NCI-H69 (cell line): ENCODE measurements at places on chromosomes 6 and 20.

- peak; percentile 10 for DNase-seq
These were observed 19.0 kb upstream of the PREX1 start for GRCh38 chr20:48846516-48847492.

DNA sequence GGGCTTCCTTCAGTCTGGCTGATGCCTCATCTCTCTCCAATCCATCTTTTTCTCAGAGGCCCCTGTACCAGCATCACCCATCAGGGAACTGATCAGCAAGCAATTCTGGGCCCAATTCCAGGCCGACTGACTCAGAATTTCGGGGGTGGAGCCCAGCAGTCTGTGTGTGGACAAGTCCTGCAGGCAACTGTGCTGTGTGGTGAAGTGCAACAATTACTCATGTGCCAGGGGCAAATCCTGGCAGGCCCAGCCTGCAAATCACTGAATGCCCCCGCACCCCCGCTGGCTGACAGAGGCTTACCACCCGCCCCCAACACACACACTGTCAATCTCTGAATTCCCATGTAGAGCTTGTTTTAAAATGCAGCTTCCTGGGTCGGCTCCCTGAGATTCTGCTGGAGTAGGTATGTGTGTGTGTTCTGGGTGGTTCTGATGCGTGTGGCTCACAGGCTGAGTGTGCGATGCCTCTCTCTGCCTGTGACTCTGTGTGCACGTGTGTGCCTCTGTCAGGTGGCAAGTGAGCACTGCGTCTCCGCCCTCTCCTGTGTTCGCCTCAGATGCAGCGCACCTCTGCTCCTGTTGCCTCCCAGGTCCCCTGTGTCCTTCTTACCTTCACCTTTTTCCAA is 45.4 kb downstream of the SSR1 start:
- DNase-seq = peak; percentile 84

DNA sequence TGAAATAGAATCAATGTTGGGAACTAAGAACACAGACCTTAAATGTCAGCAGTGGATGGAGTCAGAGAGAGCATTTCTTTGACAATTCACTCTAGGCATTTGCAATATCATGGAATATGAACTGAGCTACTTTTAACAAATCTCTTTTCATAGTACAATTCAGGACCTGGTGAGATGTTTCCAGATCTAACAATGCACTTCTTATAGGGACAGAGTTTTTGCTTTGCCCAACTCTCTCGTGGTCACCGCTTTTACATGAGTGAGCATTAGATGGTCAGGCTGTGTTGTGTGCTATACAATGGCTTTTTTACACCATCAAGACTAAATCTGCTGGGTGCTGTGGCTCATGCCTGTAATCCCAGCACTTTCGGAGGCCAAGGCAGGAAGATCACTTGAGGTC is 233.6 kb downstream of the ATXN1 start:
- no peak for DNase-seq

GRCh38 chr6:94045099-94045829 is 625.9 kb upstream of the EPHA7 start:
- peak; percentile 74 for DNase-seq

GRCh38 chr6:139858429-139858828 is 484.0 kb upstream of the CITED2 start:
- DNase-seq = no peak

DNA sequence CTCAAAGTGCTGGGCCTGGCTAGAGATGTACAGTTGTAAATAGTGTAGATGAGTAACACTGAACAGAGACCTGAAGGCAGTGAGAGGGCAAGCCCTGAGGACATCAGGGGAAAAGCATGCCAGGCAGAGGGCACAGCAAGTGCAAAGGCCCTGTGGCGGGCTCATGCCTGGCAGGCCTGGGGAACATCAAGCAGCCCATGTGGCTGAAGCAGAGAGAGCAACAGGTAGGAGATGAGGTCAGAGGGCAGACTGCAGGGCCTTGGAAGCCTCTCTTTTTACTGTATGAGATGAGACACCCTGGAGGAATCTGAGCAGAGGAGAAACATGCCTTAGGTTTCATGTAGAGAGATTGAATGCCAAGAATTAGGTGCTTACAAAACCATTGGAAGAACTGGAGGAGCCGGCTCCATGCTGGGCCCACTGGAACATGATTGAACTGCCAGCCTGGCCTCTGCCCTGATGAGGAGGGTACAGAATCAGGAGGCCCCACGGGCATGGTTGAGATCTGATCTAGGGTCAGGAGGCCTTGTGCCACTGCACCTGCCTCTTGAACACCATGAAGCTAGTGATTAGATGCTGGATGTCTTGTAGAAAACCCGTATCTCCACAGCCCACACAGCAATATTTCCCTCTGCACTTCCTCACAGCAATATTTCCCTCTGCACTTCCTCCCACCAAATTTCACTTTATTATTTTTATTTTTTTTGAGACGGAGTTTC is 5.9 kb upstream of the HMGA1 start:
- no peak for DNase-seq

DNA sequence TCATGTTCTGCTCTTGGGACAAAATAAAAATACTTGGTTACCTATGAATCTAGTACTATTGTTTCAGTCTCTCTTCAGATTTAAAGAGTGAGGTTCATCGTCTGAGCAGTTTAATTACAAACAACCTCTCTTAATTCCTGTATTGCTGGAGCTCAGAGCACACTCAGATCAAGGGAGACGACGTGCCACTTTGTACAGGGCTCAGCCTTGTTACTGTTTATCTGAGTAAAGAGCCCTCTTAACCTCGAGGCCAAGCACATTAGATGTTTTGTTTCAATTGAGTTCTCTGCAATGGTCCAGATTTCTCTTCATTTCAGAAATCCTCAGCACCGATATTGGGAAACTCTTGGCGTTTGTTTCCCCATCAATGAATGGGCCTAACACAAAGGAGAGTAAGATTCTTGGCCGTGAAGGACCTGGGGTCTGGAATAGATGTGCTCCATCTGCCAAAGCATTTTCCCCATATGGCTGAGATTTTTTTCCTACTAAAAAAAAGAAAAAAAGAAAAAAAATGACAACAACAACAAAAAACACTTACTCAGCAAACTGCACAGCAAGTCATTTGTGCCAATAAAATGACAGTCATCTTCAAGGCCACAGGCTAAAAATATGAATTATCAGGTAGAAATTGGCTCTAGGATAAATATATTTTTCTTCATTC is 82.6 kb upstream of the CCN6 start:
- DNase-seq = no peak

DNA sequence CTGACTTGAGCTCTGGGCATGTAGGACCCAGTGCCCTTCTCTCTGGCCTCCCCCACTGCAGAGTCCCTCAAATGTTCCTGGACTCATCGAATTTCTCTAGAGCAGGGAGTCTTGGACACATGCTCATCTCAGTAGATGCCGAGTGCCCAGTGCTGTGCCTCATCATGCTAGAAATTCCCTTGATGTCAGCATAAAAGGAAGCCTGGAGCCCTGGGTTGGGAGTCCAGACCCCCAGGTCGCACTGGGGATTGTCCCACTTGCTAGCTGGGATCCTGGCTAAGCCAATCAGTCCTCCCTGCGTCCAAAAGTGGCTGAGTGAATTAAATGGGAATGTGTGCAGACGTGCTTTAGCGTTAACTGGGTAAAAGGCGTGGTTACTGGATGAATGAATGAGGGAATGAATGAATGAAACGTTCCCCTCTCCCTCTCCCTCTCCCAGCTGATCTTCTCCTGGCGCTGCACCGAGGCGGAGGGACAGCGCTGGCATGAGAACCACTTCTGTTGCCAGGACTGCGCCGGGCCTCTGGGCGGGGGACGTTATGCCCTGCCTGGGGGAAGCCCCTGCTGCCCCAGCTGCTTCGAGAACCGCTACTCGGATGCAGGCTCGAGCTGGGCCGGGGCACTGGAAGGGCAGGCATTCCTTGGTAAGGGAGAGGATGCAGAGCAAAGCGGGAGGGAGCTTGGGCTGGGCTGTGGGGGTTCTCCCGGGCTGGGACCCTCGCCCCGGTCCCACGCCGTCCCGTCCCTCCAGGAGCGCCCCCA is 1.6 kb upstream of the TOMM6 start:
- DNase-seq = peak; percentile 45

DNA sequence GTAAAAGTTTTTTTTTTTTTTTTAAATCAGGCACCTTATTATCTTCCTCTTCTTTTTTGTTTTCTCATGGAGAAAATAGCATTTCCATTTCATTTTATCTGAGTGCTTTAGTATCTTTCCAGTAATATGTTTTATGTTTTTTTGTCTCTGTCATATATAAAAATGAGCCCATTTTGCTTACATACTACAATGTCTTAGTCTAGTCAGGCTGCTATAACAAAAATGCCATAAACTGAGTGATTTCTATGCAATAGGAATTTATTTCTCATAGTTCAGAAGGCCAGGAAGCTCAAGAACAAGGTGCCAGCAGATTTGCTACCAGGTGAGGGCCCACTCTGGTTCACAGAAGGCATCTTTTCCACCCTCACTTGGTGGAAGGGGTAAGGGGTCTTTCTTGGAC is 35.7 kb upstream of the AIG1 start:
- no peak for DNase-seq

- no peak for DNase-seq
These were observed 212.5 kb upstream of the GRIK2 start for GRCh38 chr6:101181006-101181405.

DNA sequence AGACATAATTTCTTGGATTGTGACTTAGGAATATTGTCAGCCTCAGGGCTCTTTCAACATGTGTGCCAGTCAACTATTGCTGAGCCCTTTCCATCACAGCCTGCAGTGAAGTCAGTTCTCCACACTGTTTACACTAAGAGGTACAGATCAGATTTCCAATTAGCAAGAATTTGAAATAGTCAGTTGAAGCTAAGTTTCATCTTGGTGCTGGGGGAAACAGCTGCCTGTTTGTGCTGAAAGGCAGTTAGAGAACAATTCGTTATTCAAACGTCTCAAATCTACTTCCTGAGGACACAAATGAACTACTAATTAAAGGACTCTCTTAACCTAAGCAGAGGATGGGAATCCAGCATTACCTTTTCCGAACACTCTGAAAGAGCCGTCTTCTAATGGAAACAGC is 25.9 kb downstream of the ADGRF1 start:
- DNase-seq = peak; percentile 96

DNA sequence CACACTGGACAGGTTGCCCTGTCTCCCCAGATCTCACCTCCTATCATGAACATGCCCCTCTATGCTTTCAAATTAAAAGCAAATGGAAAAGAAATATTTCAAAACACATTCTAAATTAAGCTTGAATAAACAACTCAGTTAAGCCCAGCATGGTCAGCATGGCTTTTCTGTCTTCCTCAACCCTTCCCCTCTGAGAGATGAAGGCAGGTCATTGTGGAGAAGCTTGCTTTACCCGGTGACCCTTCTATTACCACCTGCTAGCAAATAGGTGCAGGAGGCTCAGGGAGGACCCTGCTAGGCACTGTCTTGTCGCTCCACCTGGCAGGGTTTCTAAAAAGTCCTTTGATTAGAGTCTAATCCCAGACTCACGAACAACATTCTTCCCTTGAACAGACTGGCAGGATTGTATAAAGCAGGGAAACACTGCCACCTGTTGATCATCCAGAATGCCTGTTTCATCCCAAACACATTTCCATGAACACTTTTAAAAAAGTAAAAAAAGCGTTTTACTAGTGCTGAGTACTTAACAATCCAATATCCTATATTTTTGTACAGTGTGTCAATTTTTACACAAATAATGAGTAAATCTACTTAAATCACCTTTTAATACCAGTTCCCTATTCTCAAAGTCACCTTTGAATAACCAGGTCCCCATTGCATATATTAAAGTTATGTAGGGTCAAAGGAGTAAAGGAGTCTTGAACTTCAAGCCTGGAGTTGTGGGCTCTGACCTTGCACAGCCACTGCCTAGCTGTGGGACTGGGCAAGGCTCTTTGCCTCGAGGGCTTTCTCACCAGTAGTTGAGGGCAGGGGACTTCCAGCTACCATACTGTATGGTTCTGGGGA is 75.5 kb downstream of the GPR6 start:
- DNase-seq = peak; percentile 43

- DNase-seq = peak; percentile 83
These were observed 868.9 kb downstream of the PHF3 start for GRCh38 chr6:64504503-64504902.

DNA sequence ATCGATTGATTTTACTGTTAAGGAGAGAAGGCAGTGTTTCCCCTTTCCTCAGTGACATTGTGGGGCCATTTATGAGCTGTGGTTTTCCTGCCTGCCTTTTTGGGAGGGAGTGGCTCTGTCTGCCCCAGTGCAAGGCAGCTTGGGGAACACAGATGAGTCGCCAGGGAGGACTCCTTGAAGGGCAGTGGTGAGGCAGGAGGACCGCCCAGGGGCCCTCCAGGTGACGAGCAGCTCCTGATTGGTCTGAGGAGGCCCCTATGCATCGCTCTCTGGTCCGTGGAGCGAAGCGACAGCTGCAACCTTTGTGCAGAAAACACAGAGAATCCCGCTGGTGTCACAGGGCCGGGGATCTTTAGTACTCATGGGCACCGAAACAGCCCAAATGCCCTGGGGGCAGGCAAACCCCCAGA is 100.3 kb downstream of the TMEM242 start:
- DNase-seq = no peak

- DNase-seq = peak; percentile 68
These were observed 36.3 kb upstream of the SIRT5 start for GRCh38 chr6:13538084-13538483.

DNA sequence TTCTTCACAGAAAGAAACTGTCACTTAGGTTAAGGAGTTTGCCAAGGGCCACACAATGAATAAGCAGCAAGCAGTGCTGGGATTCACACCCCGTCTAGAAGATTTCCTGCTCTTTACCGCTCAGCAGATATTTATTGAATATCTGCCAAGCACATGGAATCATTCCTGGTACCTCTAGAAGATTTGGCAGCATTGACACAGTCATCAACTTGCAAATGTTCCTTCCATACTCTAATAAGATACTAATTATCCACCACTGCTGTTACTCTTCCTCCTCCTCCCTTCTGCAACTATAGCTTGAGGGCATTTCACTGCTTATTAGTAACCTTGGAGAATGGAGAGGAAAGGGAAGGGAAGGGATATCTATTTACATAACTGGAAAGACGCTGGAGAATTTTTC is 13.0 kb downstream of the MOXD1 start:
- DNase-seq = peak; percentile 94

DNA sequence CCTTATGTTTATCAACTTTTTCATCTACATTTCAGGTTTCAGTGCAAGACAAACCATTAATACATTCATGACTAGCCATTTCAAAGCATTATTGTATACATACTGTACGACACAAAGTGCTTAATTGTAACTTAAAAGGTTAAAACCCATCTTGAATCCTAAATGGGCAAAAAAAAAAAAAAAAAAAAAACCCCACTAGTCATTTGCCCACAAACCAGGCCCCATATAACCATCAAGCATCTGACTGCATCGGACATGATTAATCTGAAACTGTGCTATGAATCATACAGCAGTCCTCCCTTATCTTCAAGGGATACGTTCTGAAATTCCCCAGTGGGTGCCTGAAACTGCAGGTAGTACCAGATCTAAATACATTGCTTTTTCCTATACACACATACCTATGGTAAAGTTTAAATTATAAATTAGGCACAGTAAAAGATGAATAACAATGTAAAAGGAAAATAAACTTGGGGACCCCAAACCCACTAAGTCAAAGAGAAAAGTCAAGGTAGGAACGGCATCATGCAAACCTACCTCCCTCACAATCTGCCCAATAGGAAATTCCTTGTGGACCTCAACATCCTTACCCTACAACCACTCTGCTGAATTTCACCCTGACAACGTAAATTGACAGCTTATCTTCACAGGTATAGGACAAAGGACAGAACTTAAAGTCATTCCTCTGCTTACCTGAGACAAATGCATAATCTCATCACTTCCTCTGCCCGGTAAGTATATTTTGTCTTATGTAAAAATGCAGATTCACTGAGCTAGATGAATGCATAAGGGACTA is 14.3 kb downstream of the B4GALT5 start:
- DNase-seq = no peak
